ENCODE measurements at places on chromosomes 5 and 9.
A peak's percentile ranks its signal among the peaks of the same experiment; 100 is the strongest.

- DNase-seq: no peak
Measured at GRCh38 chr5:93250424-93250823, 330.6 kb downstream of the NR2F1-AS1 start.

- no peak for DNase-seq
Measured at GRCh38 chr5:1106385-1107166, 5.3 kb downstream of the SLC12A7 start.

DNA sequence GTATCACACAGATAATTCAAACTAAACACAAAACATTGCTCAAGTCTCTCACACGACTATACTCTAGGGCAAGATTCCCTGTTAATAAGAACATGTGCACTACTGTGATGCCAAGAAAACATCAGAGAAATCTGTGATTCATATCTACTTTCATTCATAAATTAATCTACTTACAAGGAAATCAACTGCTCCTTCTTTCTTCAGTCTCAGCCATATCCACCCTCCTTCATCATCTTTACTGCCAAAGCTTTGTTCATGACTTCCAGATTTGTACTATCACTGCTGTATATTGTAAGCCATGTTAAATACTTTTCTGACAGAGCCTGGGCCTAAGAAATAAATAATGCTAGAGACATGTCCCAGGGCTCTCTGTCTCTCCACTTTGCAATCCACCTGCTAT is 35.1 kb downstream of the CTNNAL1 start:
- no peak for DNase-seq

DNA sequence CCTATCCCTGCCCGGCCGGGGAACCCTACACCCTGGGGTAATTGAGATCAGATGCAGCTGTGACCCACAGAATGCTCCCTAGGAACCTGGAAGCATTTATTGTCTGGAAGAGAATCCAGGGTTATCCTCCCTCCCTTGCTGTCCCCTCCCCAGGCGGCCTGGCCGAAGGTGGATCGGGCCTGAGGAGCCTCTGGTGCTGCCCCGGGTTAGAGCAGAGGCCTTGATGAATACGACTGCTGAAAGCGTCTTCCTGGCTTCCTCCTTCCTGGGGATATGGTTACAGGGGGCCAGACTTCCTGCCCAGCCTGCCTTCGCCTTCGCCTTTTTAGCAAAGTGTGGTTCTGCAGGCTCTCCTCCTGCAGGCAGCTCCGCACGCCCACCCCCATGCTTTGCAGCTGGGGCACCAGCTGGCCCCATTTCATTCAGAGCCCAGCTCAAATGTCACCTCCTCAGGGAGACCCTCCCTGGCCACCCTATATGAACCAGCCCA is 22.5 kb upstream of the PTGS1 start:
- no peak for DNase-seq

GRCh38 chr9:36940881-36941280 is 93.2 kb downstream of the PAX5 start:
- DNase-seq: no peak

GRCh38 chr5:133114933-133115310 is 63.1 kb downstream of the HSPA4 start:
- no peak for DNase-seq

GRCh38 chr5:380701-381309 is 59.3 kb downstream of the AHRR start:
- DNase-seq: no peak

DNA sequence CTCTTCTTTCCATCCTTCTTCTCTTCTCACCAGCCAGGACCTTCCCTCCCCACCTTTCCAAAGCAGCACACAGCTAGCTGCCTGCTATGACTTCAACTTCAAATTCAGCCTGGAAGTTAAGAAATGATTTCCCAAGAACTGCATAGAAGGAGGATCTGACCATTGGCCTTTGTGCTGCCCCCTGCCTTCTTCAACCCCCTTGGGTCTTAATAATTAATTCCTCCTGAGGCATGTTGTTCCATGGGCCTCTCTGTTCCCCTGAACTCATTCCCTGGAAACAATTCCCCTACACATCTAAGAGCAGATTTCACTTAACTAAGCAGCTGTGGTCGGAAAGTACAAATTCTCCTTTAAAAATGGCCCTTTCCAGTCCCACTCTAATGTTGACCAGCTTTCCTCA is 62.4 kb downstream of the ADAMTS12 start:
- DNase-seq: no peak

DNA sequence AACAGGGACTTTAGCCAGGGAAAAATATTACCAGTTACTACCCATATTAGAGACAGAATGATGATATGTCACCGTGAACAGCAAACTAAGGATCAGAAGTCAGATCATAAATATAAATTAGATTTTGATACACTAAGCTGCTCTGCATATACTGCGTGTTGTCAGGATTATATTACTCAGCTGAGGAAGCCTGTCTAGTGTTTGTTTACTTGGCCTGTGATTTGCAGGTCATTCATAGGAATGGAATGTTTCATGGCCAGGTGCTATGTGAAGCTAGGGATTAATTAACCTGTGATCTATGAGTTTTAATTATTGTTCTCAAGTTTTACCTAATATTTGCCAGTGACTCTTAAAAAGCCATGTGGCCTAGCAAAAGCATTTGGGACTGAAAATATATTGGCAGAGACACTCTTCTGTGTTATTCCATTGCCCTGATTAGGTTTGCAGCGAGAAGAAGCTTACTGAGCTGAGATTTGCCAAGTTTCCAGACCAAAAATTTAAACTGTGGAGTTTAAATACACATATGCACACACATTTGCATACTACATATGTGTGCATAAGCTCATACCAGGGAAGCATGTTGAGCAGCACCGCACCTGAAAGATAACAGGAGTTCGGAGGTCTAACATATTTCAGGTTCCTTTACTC is 496.3 kb upstream of the GRIA1 start:
- DNase-seq: no peak

DNA sequence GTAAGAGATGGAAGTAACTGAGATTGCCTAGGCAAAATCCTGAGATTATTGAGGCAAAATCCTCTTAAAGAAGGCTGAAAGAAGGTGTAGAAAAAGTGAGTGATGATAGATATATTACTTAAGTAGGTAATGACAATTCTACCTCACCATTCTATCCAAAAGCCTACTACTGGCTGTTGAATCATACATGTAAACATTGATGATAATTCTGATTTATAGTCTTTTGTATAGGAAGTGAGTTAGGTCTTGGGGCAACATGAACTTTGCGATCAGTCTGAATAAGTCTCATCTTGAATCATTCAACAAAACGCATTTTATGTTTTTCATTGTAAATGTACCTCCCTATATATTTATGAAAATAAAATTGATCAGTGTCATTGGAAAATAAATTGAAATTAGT is 99.6 kb downstream of the PARP8 start:
- DNase-seq: no peak

GRCh38 chr9:95570646-95571045 is 53.9 kb upstream of the PTCH1 start:
- DNase-seq: peak; percentile 60

DNA sequence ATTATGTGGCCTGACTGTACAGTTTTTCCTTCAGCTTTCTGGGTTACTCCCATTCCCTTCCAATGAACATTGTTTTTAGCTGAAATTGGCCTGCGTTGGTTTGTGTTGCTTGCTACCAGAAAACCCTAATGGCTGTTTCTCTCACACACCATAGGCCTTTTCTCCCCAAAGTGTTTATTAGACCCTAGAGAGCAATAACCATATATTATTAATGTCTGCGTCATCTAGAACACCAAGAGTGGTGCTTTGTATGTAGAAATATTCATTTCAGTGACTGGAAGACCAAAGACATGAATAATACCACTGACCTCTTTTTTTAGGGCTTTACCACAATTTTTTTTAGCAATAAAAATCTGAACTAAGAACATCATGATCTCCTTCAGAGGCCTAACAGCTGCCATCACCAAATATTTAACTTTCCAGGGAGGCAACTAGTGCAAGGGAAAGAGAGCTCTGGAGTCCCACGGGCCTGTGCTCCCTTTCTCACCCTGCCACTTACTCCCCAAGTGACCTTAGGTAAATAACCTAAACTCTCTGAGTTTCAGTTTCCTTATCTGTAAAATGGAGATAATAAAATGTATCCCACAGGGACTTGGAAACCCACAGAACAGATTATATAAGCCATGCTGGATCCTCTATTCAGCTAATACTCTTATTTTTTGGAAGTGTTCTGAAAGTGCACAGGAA is 201.9 kb upstream of the ISL1 start:
- DNase-seq: no peak

DNA sequence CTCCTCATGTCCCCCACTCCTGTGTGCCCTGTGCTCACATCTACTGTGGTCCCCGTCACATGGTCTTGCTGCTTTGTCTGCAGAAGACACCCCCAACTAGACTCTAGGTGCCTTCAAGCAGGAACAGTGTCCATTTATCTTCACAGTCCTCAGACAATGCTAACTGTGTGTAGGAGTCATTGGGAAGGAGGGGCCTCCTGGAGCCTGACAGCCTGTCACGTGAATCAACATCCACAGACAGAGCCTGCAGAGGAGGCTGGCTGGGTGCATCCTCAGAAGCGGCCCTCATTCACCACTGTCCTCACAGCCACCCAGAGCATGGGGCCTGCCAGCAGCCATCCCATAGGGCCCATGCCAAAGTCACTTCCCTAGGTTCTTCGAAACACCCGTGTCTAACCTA is 98.7 kb downstream of the MED10 start:
- no peak for DNase-seq

DNA sequence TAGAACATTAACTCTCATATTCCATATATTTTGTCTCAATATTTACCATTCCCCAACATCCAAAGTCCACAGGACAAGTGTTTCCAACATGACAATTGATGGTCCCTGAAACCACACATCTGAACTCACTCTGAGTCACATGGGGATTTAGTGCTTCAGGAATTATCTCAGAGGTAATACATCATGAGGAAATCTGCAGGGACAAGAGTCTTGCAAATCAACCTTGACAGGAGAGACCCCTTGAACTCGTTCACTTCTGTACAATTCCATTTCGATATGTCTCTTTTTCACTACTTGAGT is 119.7 kb upstream of the ABCA1 start:
- no peak for DNase-seq

DNA sequence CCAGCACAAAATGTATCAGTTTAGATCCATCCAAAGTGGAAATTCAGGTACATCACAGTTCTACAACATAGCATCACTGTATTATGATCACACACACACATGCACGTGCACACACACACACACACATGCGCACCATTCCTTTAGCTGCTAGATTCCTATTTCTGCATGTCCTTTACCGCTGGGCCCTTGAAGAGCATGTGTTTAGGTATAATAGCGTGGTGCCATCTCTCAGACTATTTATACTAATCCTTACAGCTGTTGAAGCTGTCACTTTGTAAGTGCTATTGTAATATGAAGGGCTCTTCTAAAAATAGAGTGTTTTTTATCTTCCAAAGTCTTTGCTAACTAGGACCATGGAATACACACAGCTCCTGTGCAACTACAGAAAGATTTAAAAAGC is 308.8 kb upstream of the TRPC7 start:
- no peak for DNase-seq

GRCh38 chr9:89839952-89840351 is 235.1 kb downstream of the GADD45G start:
- DNase-seq: no peak

DNA sequence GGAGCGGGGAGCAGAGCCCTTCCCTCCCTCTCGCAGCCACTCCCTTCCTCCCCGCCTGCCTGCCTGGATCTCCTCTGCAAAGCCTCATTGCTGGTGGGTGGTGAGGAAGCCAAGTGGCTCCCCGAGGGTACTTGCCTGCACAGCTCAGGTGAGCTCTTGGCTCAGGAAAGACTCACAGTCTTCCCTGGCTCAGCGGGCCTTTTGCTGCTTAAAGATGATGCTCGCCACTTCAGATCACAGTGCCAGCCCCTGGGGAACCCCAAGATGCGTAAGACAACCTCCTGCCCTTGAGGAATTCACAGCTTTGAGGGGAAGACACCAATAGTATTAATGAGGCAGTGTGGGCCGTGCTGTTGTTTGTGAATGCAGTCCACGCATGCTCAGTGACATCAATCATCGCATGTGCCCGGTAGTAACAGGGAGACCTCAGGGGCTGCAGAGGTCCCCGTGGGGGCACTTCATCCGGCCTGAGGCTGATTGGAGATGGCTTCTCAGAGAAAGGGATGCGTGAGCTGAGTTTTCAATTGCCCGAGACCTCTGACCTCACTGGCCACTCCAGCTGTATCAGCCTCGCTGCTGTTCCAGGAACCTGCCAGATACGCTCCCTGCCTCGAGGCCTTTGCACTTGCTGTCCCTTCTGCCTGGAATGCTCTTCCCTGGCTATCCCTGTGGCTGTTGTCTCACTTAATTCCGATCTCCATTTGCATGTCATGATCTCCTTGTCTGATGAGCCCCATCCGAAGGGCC is 36.8 kb downstream of the ERGIC1 start:
- DNase-seq: peak; percentile 66

- no peak for DNase-seq
Measured at GRCh38 chr5:100306000-100306399, 229.2 kb upstream of the FAM174A start.

GRCh38 chr5:32928761-32929160 is 217.6 kb downstream of the NPR3 start:
- DNase-seq: peak; percentile 76

- peak; percentile 84 for DNase-seq
Measured at GRCh38 chr5:14816999-14817761, 54.4 kb downstream of the ANKH start.

GRCh38 chr5:93273176-93273575 is 307.8 kb downstream of the NR2F1-AS1 start:
- peak; percentile 78 for DNase-seq

DNA sequence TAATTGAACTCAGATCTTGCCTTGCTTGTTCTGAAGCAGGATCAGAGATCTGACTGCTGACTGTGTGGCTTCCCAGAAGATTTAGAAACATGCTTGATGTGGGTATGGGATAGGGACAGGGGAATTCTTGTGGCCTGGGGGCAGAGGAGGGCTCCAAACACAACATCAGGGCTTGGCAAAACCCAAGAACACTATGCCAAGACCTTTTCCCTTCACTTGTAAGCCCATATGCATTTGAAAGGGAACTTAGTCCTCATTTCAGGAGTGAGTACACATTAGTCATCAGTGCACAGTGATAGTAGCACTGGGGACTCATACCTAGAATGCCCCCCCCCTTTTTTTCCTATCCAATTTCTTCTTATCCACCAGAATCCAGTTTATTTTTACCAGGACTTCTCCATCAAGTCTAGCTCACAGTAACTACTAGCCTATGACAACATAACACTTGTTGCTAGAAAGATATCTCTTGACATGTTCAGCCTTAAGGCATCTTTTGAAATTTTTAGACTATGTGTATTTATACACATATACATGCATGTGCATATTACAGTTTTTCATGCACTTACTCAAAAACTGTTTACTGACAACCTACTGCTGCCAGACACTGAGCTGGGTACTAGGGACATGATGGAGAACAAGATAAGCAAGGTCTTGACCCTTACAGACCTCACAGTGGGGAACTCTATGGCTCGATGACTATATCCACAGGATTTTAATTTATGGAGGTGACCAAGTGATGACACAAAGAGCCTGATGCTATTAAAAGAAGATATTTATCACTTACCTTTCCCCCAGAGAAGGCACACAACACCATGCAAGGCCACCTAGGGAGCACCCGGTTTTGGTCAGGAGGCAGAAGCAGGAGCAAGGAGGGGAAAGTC is 158.3 kb upstream of the MAP3K1 start:
- DNase-seq: peak; percentile 46
